ENCODE measurements at places on chromosomes 5 and 9. TPM values are rescaled to one million over a fixed set of nuclear protein-coding genes. Genes with fewer than 3 reads are reported as not detected.
A peak's percentile ranks its signal among the peaks of the same experiment; 100 is the strongest.

DNA sequence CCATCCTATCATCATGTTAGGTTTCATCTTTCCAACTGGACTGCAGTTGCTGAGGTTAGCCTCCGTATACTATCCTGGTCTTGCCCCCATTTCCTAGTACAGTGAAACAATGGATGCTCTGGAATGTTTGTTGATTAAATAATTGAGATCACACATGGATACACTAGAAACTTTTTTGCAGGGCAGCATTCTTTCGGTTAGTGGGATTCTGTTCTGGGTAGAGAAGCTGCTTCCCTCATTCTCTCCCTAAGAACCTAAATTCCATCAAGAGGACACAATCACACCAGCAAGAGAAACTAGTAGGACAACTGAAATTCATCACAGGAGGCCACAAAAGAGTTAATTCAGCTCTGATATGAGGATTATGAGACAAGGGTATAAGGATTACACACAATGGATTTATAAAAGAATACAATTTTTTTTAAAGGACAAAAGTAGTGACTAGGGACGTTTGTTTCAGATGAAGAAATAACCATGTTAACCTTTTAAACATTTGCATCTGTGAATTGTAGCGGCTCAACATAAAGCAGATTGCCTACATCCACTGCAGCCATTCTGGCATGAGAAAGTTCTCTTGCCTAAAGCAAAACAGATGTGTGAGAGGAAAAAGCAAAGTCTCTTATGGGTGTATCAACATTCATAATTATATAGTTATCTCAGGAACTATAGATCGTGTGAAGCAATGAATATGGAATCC lies 162.7 kb upstream of the LHFPL2 start:
- no peak overlapping the region for H3K27ac ChIP-seq
- no peak overlapping the region for H3K4me3 ChIP-seq
- H3K27me3 ChIP-seq = no peaks in the 10 kb centered on the region
- no peaks in the 10 kb centered on the region for H3K36me3 ChIP-seq
- peaks cover 13% of the 10 kb centered on the region for H3K4me1 ChIP-seq

GRCh38 chr5:161064781-161065180 lies 212.8 kb upstream of the ATP10B start:
- H3K36me3 ChIP-seq = no peaks in the 10 kb centered on the region
- H3K4me1 ChIP-seq = no peaks in the 10 kb centered on the region
- H3K4me3 ChIP-seq = no peak overlapping the region
- no peaks in the 10 kb centered on the region for H3K27me3 ChIP-seq
- no peak for DNase-seq
- no peak overlapping the region for H3K27ac ChIP-seq

The MSMP gene
- total RNA-seq = not detected

GRCh38 chr5:159878988-159879471 lies 37.3 kb upstream of the ADRA1B start:
- no peaks in the 10 kb centered on the region for H3K36me3 ChIP-seq
- H3K4me1 ChIP-seq = peaks cover 6% of the 10 kb centered on the region
- H3K27ac ChIP-seq = 0 out of 2 replicates have a peak overlapping the region, but pooled peaks have one; percentile 11
- peak overlapping the region; percentile 9 for H3K4me3 ChIP-seq

DNA sequence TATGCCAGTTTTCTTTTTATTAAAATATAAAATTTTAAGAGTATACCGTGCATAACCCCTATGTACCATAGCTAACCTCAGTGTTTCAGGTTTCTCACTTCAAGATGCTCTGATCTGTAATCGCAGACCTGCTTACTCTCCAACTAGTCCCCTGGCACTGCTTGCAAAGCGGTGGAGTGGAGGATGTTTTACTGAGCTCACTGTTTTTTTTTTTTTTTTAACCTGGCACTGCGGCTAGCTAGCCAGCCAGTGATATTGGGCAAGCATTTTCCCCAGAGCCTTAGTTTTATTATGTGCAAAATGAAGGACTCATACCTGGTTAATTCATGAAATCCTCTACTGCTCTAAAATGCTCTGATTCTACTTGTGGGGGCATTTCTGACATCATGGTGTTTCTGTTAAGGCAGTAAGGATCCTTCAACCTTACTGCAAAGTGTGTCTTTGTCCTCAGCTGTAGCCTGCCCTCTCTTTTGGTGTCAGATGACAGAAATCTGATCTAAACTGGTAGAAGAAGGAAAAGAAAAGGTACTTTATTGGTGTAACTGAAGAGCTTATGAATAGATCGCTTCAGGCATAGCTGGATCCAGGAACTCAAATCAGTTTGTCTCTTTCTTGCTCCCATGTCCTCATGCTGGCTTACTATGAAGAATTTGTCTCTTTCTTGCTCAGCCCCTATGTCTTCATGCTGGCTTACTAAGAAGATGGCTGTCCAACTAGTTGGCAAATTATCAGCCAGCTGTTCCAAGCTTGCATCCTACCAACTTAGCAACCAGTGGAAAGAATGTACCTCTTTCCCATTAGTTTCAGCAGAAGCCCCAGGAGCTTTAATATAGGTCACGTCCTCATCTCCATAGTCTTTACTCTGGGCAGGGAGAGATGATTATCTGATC lies 59.8 kb downstream of the DOCK2 start:
- no peaks in the 10 kb centered on the region for H3K27me3 ChIP-seq
- peak overlapping the region; percentile 45 for H3K27ac ChIP-seq
- peaks cover 17% of the 10 kb centered on the region for H3K4me1 ChIP-seq
- DNase-seq = peak; percentile 25
- H3K36me3 ChIP-seq = no peaks in the 10 kb centered on the region

DNA sequence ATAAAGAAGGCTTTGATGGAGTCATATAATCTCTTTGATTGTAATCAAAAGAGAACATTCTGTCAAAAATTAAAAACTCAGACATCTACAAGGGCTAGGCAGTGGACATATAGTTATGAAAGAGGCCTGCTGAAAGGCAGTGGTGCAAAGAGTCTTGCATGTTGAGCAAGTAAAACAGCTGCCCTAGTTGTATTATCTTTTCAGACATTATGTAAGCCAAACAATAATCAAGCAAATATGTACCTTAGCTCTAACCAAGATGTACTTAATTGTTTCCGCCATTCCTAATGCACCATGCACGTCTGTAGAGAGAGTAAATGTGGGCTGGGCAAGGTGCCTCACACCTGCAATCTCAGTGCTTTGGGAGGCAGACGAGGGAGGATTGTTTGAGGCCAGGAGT lies 14.3 kb downstream of the GAPT start:
- peaks cover 3% of the 10 kb centered on the region for H3K27me3 ChIP-seq
- no peak for DNase-seq
- H3K27ac ChIP-seq = no peak overlapping the region
- H3K4me1 ChIP-seq = no peaks in the 10 kb centered on the region

- DNase-seq = no peak
- H3K27me3 ChIP-seq = no peaks in the 10 kb centered on the region
- H3K36me3 ChIP-seq = no peaks in the 10 kb centered on the region
- H3K27ac ChIP-seq = no peak overlapping the region
- H3K4me3 ChIP-seq = no peak overlapping the region
Measured at GRCh38 chr5:43996221-43996620, 393.0 kb downstream of the FGF10 start.

DNA sequence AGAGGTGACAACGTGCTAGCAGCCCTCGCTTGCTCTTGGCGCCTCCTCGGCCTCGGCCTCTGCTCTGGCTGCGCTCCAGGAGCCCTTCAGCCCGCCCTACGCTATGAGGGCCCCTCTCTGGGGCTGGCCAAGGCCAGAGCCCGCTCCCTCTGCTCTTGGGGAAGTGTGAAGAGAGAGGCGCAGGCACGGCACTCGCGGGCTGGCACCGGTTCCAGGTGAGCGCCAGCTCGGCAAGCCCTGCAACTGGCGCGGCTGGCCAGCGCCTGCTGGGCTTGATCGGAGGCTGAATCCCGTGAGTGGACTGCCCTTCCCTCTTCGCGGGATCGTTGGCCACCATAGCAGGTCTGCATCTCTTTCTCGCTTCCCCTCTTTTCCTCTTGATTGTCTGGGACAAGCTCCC lies 298.0 kb upstream of the PTPRD start:
- no peak overlapping the region for H3K4me3 ChIP-seq
- DNase-seq = no peak
- no peaks in the 10 kb centered on the region for H3K27me3 ChIP-seq
- H3K36me3 ChIP-seq = no peaks in the 10 kb centered on the region
- H3K27ac ChIP-seq = no peak overlapping the region

GRCh38 chr5:14179446-14179845 lies 36.3 kb downstream of the TRIO start:
- no peak for DNase-seq
- peak overlapping the region; percentile 91 for H3K27ac ChIP-seq

DNA sequence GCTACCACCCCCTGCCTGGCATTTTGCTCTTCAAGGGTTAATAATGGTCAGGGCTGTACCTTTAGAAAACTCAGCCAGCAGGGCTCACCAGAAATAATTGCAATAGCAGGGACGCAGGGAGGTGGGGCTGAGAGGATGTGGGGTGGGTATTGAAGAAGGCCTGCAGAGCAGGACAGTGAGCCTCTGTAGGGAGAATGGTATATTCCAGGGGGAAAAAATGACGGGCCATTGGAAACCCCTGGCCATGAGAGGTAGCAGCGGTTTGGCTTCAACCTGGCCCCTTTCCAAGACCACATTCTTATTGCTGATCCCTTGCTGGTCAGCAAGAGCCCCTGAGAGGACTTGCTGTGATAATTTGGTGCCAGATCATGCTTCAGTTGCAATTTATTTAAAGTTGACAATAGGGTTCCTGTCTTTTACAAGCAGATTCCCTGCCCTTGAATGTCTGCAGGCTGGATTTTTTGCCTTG lies 36.7 kb upstream of the CTNNA1 start:
- no peak overlapping the region for H3K4me3 ChIP-seq
- no peak overlapping the region for H3K27ac ChIP-seq

GRCh38 chr5:98231089-98231488 lies 542.4 kb upstream of the RGMB start:
- no peaks in the 10 kb centered on the region for H3K27me3 ChIP-seq
- DNase-seq = no peak
- no peaks in the 10 kb centered on the region for H3K36me3 ChIP-seq
- H3K27ac ChIP-seq = no peak overlapping the region

DNA sequence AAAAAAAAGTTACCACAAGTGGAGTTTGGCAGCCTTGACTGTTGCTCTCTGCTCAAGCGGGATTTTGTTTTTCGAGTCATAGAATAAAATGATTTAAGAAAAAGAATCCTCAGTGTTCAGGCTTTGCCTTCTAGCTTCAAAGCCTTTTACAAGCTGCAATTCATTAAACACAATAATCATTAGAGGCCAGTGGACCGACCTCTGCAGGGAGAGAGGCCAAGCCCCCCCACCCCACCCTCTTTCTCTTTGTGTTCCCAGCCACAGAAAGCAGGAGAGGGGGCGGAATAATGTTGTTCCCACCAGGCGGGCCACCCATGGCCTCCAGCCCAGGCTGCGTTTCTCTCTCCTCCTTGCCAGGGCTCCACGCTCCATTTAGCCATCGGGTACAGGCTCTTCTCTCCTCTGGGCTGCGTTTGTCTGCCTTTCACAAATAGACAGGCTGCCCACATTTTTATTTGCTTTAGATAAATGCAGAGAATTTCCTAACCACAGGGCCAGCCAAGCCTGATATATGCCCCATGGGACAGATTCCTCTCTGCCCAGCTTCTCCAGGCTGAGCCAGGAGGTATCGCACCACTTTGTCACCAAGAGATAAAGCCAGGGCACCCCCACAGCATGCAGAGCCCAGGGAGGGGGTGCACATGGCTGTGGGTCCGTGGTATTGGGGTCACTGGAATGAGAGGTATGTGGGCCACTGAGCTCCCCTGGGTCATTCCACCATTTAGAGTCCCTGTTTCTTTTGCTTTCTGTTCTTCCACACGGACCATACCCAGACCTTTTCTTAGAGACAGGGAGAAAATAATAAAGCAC lies 318.8 kb downstream of the PIK3R1 start:
- H3K36me3 ChIP-seq = no peaks in the 10 kb centered on the region
- H3K4me1 ChIP-seq = peaks cover 8% of the 10 kb centered on the region
- H3K4me3 ChIP-seq = no peak overlapping the region
- DNase-seq = no peak
- H3K27me3 ChIP-seq = no peaks in the 10 kb centered on the region
- no peak overlapping the region for H3K27ac ChIP-seq

DNA sequence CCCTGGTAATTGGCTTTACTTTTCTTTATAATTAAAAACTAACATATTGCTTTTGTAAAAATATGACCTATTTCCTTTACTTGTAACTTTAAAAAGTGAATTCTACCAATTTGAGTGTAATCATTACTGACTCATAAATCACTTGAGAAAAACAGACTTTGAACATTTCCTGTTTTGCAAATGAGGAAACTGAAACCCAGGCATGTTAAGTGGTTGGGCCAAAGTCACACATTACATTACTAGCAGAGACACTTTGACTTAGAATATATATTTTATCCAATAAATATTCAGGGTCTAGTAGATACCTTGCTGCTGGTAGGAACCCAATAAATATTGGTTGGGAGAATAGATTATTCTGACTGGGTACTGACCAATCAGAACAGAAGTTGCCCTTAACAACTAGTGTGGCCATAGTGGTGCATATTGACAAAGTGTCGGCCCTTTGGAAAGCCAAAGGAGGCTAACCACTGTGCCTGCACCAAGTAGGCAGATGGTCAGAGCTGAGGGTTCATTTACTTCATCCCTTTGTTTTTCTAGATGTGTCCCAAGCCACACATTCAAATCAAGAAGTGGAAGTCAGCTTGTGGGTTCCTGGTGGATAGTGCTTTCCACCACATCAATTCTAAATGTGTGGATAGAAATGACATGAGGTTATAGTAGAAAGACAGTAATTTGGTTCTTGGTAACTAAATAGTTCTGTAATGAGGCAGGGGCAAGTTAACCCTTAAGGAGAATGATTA lies 365.1 kb upstream of the RIOK2 start:
- no peaks in the 10 kb centered on the region for H3K36me3 ChIP-seq
- no peak for DNase-seq
- no peak overlapping the region for H3K4me3 ChIP-seq
- H3K4me1 ChIP-seq = 0 out of 2 replicates have a peak, but pooled peaks cover 2% of the 10 kb centered on the region
- H3K27me3 ChIP-seq = no peaks in the 10 kb centered on the region
- H3K27ac ChIP-seq = no peak overlapping the region

DNA sequence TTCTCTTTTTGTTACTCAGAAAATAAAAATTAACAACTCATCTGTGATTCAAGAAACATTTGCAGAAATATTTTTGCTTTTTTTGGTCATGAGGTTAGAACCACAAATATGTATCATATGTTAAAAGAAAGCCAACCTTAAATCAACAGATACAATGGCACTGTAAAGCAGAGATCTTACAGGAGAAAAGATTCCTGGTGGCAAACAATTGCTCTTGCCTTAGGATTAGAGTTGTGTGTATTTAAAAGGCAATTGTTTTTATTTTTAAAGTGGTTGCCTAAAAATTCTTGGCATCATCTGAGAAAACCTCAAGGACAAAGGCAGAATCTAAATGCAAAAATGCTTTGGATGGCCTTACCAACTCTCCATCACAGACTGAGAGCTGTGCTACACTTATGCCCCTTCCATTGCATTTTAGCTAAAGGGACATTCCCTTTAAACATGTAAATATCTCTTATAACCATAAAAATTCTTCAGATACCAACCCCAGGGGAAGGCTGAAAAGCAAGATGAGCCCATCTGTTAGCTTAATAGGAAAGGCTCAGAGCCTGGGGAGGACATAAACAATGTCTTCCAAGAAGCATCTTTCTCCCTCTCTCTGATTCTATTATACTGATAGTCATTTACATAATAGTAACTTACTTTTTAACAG lies 100.4 kb downstream of the FAM114A2 start:
- no peak overlapping the region for H3K27ac ChIP-seq
- H3K4me3 ChIP-seq = no peak overlapping the region
- no peaks in the 10 kb centered on the region for H3K36me3 ChIP-seq
- no peaks in the 10 kb centered on the region for H3K4me1 ChIP-seq
- DNase-seq = no peak
- H3K27me3 ChIP-seq = no peaks in the 10 kb centered on the region

GRCh38 chr9:107149756-107150155 lies 133.3 kb upstream of the RAD23B start:
- no peaks in the 10 kb centered on the region for H3K36me3 ChIP-seq
- DNase-seq = no peak
- H3K27me3 ChIP-seq = no peaks in the 10 kb centered on the region
- no peak overlapping the region for H3K4me3 ChIP-seq
